CD4-positive, alpha-beta memory T cell (primary cell): ENCODE measurements at places on chromosomes 2 and 18. TPM values are rescaled to one million over a fixed set of nuclear protein-coding genes. Genes with fewer than 3 reads are reported as not detected.
A peak's percentile ranks its signal among the peaks of the same experiment; 100 is the strongest.

DNA sequence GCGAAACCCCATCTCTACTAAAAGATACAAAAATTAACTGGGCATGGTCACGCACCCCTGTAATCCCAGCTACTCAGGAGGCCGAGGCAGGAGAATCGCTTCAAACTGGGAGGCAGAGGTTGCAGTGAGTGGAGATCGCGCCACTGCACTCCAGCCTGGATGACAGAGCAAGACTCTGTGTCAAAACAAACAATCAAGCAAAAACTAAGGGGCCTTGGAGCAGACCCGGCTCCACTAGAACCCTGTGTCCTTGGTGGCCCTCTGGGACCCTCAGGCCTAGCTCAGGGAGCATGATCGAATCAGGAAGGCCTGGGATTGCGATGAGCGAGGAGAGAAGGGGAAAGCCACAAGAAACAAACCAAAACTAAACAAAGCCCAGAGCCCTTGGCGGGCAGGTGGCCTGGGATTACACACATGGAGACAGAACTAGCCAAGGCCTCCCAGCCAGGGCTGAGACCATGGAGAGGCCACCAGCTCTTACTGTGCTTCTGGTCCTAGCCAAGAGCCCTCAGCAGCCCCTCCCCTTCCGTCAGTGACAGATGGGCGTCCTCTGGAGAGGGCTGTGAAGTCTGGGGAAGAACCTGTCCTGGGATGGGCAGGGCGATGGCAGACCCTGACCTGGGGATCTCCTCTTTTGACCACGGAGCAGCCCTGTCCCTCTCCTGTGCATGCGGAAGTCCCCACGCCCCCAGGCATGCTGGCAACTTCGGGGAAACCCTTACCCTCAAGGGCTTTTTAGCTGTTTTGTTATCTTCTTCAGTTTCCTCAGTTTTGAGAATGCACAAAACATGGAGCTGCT lies 27.4 kb upstream of the CATIP start:
- no peak for DNase-seq

DNA sequence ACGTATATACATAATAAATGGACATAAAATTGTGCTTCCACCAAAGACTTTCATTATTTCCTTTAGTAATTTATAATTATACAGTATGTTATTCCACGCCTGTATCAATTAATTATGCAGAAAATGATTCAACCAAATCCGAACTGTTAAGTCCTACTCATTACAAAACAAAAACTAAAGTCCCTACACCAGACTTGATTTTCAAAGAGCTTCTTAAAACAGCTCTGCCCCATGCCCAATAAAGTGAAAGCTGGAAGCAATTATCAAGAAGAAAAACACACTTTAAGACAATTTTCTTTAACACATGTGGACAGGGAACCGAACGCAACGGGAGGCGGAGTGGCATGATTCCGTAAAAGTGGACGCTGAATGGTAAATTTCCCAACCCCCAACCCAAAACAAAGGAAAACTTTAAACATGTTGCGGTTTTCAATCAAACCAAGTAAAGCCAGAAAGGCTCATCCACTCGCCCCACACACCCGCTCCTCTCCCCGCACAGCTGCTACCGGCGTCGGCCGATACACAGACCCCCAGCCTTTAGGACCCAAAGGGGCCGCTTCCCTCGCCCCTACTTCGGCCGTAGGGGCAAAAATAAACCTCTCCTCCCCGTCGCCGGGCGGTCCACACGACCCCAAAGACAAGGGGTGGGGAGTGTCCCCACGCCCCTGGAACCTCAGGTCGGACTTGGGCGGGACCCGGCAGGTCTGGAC lies 705 bp downstream of the YES1 start:
- DNase-seq, result no peak

- DNase-seq, result no peak
Measured at GRCh38 chr2:4938206-4938605, 754.0 kb upstream of the SOX11 start.

DNA sequence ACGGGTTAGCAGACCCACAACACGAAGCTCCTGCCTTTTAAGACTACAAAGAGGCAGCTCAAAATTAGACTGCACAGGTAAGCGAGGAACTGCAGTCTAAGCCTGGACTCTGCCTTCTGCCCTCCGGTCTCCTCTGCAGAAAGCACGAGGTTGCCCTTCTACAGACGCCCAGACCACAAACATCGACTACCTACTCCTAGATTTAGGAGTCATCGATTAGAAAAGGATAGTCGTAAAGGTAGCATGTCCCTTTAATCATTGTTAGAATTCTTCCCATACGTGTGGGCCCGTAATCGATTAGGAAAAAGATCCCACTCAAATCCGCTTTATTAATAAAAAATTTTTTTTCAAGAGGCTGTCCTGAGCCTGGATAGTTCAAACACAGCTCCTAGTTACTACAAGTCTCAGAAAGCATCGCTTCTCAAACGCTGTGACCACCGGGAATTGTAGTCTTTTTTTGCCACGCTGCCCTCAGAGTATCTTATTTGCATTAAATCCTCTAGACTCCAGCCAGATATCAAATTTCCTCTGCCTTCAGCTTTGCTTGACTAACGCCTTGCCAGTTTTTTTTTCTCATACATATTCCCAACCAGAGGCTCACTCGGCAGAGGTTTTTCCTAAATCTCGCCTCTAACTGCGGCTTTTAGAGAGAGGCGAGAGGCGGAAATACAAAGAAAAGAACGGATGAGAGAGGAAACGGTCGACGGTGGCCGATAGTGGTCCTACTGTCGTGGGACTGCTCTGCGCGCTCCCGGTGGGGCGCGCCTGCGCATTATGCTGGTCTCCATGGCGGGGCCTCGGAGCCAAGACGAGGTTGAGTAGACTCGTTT lies at the start of the genes CARF and WDR12:
TSS of gene CARF (plus strand) at position 764 of the 830 bp plus-strand sequence. CDS start 29,628 bp downstream, outside the sequence.
TSS of gene WDR12 (minus strand) at position 162 of the 830 bp plus-strand sequence. CDS start 197 bp downstream, outside the sequence.
- DNase-seq, result peak; percentile 92

PLEKHH2 gene
- total RNA-seq, result 1.2 TPM

SPTBN1 gene
- total RNA-seq, result 112 TPM

TGFBRAP1 gene
- total RNA-seq, result 21.0 TPM

EPB41L3 gene
- total RNA-seq, result 3.2 TPM
